ENCODE measurements at places on chromosomes 4 and X.

DNA sequence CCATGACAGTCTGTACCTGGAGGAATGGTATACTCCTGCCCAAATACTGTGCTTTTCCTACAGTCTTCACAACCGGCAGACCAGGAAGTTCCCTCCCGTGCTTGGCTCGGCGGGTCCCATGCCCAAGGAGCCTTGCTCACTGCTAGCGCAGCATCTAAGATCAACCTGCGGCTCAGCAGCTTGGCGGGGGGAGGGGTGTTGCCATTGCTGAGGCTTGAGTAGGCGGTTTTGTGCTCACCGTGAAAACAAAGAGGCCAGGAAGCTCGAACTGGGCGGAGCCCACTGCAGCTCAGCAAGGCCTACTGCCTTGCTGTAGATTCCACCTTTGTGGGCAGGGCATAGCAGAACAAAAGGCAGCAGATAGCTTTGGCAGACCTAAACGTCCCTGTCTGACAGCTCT lies 152.7 kb downstream of the TEX11 start:
- peak; percentile 39 for DNase-seq

- no peak for DNase-seq
These were observed 648 bp upstream of the SCD5 start for GRCh38 chr4:82799006-82799881.

GRCh38 chr4:68347845-68348244 lies 2.0 kb downstream of the YTHDC1 start:
- DNase-seq, result no peak

GRCh38 chr4:55343887-55344286 lies 2.2 kb upstream of the SRD5A3 start:
- no peak for DNase-seq

DNA sequence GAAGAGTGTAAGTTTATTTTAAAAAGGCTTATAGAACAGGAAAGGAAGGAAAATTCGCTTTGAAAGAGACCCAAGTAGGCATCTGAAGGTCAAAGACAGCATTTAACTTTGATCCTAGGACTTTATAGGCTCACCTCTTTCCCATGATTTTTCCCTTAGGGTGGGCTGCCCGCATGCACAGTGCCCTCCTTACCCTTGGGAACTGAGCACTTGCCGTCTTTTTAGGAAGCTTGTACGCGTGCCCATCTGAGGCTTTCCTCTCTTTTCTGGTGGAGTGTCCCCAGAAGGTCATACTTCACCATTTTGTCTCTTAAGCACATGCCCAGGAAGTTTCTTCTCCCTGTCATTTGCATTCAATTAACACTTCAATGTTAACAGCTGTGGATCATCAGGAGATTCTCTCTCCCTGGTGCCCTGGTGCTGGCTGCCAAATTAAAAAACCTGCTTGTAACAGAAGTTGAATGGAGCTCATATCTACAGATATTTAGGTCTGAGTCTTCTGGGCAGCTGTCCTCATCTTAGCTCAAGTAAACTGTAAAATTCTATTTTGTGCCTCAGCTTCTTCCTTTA lies 38.4 kb upstream of the IL9R start:
- no peak for DNase-seq

DNA sequence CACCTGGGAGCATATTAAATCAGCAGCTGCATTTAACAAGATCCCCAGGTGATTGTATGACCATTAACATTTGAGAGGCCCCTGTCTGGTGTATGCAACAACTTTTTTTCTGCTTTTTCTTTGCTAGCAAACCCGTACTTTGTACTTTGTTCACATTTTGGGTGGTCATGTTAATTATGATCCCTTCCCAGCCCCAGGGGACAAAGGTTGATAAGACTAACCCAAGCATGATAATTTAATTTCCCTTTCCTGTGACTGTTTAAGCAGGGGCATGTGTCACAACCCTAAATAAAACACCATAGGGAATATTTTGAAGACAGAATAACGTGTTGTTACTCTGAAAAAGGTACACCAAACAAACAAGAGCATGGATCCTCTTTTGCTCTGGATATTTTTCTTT lies 332.0 kb downstream of the PCDH18 start:
- no peak for DNase-seq

All from activated CD4-positive, alpha-beta T cell treated with anti-CD3 and anti-CD28 coated beads, Interleukin-2, amount 50 U/mL, for 4 hours (primary cell).